Posterior cingulate gyrus (tissue), 11 donors: ENCODE measurements at places on chromosomes 4 and X.

DNA sequence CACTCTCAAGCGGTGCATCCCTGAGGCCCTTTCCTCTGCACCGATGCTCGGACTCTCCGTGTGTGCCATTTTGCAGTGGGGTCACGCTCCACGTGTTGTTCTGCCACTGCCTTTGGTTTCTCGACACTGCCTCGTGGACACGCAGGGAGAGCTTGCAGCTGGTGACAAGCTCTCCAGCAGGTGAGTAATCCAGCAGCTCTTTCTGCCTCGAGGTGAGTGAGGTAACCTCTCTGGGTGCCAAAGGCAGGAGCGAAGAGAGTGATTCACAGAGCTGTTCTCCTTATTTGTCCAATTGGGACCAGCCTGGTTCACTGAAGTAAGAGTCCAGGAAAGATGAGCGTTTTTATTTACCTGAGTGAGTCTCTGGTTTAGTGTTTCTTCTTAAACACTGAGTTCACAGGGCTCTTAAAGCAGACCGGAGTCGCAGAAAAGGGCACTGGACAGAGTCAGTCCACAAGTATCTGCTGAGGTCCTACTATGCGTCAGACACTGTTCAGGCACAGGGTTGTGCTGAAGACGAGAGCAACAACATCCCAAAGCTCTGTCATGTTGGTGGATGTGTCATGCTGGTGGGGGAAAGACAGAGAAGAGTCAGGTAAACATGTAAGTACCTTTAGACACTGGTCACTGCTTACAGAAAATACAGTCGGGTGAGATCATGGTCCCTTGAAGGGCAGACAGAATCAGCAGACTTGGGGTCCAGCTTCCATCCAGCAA is 61.8 kb downstream of the FHDC1 start:
- DNase-seq: peak; percentile 40

DNA sequence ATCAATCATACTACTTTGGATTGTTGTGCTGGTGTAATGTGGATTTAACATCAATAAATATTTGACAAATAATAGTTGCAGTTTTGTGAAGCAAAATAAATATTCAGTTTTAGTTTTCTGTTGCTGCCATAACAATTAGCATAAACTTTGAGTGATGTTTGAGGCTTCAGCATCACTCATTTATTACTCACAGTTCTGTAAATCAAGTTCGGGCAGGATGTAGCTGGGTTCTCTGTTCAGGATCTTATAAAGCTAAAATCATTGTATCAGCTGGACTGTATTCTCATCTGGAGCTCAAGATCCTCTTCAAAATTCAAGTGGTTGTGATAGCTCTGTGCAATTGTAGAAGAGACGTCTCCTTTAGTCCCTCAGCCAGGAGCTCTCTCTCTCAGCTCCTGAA is 81.7 kb downstream of the CBR4 start:
- no peak for DNase-seq

DNA sequence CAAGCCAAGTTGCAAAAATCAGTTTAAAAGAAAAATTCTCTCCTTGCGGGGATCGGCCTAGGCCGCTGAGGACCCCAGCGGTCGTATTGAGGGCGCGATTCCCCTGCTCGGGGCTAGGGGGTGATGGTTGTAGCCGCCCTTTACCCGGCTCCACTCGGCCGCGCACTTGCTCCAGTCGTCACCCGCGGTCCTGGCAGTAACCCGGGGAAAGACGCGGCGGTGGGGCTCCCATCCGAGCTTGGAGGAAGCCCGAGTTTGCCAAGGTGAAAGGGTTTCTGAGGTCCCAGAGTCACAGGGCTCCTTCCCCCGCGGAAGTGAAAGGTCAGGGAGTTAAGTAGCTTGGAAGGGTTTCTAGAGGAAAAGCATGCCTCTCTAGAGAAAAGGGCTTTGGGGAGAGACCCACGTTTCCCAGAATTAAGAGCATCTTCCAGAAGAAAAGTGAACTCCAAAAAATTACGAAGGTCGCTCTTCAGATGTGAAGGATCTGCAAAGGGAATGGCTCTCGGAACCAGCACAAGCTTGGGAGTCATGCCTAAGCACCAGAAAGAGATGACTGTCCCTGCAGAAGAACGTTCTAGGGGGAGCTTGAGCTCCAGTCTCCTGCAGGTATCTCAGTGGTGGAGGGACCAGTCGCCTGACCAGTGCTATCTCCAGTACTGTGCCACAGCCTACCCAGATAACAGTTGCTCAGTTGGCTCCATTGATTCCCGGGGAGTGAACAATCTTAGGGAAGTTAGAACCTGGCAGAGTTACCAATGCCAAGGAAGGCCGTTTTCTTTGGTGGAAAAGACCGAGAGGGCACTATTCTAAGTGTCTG is 875 bp downstream of the LAP3 start:
- DNase-seq: peak; percentile 33

- DNase-seq: no peak
Observed at GRCh38 chr4:61478340-61478739, 278.2 kb downstream of the ADGRL3 start.

DNA sequence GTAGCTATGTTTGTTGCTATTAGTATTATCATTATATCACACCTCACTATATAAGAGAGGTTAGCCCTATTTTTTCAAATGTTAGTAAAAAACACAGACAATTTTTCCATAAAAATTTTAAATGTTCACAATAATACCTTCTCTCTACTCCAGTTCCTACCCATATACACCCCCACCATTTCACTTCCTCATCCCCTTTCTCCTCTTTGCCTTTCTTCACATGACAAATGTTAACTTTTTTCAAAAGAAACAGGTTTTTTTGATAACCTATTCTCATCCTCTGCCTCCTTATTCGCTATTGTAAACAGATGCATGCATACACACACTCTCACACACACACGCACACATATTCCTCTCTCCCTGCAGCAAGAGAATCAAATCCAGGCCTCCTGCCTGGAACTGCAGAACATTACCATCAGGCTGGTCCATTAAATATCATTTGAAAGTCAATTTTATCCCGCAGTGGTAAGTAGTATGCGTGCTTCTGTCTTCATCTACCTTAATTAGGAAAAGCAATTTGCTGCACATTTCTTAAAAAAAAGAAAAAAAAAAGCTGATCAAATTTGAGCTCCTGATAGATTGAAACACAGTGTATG is 55.5 kb downstream of the MID1IP1 start:
- no peak for DNase-seq

DNA sequence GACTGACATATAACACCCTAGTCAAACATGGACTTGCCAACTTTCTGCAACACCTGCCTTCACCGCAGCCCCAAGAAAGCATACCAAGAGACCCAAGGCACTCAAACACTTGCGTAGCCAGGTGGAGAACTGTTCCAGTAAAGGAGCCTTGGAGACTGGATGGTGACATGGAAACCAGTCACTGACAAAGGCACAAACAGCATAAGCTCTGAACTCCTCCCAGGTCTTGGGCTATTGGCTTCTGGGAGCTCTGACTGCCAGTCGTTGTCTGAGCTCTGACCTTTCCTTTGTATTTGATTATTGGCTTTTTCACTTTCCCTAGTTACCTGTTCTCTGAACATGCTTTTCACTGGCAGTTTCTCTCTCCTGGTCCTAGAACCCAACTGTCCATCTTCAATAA is 38.3 kb downstream of the ARAP2 start:
- no peak for DNase-seq

GRCh38 chr4:15043226-15043625 is 40.9 kb downstream of the CPEB2 start:
- DNase-seq: no peak

- DNase-seq: no peak
Observed at GRCh38 chr4:7924163-7924562, 15.5 kb downstream of the AFAP1 start.

GRCh38 chr4:20196476-20196875 is 55.2 kb upstream of the SLIT2 start:
- no peak for DNase-seq

GRCh38 chr4:188160406-188160805 is 21.2 kb downstream of the TRIML1 start:
- no peak for DNase-seq

DNA sequence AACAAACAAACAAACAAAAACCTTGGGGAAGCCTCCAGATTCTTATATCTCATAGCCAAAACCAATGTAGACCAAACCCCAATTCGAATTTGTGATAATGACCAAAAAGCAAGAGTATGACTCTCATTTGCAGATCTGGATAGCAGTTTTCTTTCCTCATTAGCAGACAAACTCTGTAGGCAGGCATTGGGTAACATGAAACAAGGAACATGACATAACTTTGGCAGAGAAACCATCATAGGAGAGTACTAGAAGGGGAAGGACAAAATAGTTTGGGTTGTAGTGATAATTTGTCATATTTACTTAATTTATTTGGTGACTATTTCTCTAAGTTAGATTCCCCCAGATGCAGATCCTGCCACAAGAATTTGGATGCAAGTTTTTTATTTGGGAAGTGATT is 187.8 kb downstream of the MID1IP1 start:
- no peak for DNase-seq

GRCh38 chrX:6384371-6384770 is 150.5 kb downstream of the VCX3A start:
- peak; percentile 79 for DNase-seq

DNA sequence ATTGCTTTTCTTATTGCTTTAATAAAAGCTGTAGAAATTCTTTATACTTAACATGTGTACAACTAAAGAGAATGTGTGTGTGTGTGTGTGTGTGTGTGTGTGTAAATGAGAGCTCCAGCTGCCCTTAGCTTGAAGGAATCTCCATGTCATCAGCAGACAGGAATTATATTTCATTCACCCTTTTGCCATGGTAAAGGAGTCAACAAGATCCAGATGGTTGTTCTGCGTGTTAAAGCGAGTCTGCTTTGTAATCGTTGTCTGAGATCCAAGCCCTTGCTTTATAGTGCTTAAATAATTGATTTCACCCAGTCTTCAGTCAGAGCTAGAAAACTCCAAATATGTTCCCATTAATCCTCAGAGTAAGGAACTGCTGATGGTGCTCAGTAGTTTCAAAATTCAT is 285.5 kb downstream of the PDGFC start:
- DNase-seq: no peak

- DNase-seq: no peak
Observed at GRCh38 chrX:45196701-45197100, 4.0 kb downstream of the DIPK2B start.

GRCh38 chr4:1990348-1990645 is 18.5 kb downstream of the NELFA start:
- DNase-seq: no peak

GRCh38 chr4:55546506-55546755 is 278 bp downstream of the CLOCK start:
- no peak for DNase-seq

- DNase-seq: no peak
Observed at GRCh38 chr4:121484633-121485032, 103.8 kb upstream of the QRFPR start.

DNA sequence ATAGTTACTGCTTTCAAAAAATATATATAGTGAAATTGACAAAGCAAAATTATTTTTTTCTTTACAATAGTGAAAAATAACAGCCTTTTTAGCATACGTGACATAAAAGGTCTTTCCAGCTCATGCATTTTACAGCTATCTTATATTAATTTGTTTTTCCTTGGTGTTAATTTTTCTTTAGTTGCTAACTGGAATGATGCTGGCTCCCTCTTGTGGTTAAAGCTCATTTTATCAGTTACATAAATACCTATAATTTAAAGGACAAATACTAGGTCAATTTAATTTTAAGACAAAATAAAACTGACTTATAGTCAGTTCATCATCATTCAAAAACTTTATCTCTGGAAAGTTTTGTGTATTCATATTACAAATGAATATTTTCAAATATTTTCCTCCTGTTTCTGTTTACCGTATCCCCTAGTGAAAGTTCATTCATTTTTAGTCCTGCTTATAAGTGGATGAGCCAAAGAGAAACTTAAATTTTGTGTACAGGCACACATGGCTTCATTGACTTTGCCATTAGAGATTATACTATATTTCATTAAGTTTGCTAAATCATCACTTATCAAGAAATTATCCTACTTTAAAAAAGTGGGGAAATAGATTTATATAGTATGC is 9.9 kb upstream of the ANAPC4 start:
- no peak for DNase-seq

GRCh38 chrX:135695471-135695870 is 18.0 kb upstream of the CT45A1 start:
- no peak for DNase-seq

DNA sequence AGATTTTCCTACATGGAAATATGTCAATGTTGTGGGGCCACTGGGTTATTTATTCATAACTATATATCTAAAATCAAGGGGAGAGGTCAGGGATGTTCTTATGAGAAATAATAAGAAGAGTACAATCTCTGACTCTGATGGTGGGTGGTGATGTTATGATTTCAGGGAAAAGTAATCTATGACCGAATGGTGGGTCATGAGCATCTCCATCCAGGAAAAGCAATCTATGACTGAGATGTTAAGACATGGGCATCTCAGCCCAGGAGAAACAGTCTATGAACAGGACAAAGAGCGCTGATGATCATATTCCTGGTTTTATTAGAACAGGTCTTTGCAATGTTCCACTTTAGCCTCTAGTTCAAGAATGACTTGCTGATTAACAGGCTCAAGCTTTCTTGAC is 137.1 kb downstream of the ARSF start:
- no peak for DNase-seq

DNA sequence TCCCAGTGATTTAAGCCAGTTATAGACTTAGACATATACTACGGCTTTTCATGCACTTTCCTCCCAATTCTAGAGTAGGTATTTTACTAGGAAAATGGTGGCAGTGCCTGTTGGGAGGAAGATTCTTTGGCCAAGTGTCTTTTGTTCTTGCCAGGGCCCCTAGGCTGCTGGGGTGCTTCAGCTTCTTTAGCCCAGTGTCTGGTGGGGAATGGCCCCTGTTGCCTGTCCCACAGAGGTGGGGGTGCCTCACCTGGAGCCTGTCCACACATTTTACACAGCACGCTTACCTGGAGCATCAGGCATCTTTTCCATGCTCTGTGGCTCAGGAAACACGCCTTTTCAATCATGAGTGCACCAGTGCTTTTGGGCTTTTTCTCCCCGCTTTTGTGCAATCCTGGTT is 33.2 kb upstream of the MSANTD1 start:
- DNase-seq: no peak

- no peak for DNase-seq
Observed at GRCh38 chr4:153728660-153729059, 31.2 kb downstream of the RNF175 start.

GRCh38 chr4:140266958-140267568 is 106.4 kb upstream of the SCOC start:
- DNase-seq: no peak

DNA sequence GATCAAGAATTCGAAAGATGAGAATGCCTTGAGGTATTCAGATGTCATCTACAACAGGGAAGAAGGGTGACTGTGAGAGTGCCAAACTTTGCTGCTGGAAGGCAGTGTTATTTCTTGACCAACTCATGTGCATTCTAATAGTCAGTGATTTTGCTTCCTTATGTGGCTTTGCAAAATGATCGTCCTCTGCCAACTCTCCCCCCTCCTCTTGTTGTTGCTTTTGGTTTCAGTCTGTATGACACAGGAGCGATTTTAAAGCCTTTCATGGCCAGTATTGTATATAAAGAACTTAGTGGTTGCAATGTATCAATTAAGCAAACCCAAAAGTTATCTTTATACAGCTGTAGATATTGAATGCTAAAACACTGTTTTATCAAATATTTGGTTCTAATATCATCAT is 379.1 kb downstream of the IL1RAPL1 start:
- no peak for DNase-seq

GRCh38 chrX:154653048-154653401 is 354 bp downstream of the CTAG2 start:
- no peak for DNase-seq

GRCh38 chr4:94603170-94603747 is 151.5 kb downstream of the PDLIM5 start:
- no peak for DNase-seq
